ENCODE measurements at places on chromosomes 11 and 22.

- DNase-seq, result no peak
These were observed 56.4 kb downstream of the TRAF6 start for GRCh38 chr11:36453678-36454077.

DNA sequence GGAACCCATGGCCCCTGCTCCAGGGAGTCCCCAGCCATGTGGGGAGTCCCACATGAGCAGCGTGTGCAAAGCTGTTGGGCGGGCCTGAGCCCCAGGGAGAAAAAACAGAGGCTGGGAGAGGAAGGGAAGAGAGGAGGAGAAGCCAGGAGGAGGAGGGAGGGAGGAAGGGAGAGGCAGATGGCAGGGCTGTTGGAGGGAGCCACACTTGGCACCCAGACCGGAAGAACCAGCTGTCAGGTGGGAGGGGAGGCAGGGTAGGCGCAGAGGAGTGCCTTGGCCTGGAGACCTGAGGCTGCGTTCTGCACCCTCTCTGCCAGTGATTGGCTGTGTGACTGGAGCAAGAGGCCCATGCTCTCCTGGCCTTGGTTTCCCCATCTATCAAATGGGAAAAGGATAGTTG, 6.7 kb downstream of the SYNGR1 start:
- DNase-seq, result peak; percentile 28

DNA sequence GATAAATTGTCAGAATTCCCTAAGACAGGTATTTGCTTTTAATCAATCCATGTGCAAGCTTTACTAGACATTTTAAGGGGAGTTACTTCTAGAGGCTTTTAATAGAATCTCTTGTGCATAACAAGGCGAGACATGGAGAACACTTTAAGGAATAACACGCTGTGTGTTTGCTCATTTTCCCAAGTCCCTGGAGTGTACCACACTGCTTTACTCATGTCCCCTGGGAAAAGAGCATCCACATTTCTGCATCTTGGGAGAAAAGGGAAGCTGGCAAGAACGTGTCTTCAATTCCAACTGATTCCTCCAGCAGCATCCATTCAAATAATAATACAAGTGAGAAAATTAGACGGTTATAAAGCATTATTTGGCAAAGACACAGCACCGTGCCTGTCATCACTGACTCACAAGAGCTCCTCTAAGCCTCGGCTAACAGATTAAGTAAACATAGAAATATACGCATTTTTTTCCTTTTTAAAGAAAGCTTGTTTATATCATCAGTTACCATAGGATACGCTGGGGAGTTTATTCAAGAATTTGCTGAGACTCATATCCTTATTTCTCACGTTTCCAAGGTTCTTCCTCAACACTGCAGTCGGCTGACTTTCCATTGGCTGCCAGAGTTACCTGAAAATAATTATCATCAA, 121.5 kb downstream of the CD44 start:
- DNase-seq, result no peak

GRCh38 chr11:94968334-94968958, 4.9 kb downstream of the CWC15 start:
- peak; percentile 6 for DNase-seq

- DNase-seq, result no peak
These were observed 117.0 kb downstream of the SEZ6L start for GRCh38 chr22:26286091-26286820.

GRCh38 chr11:42620796-42621195, 691.0 kb upstream of the API5 start:
- no peak for DNase-seq

Measured in H7 (cell line).